ENCODE measurements at places on chromosomes 4 and X.

GRCh38 chr4:41009411-41009810, 204.9 kb downstream of the APBB2 start:
- DNase-seq = no peak

DNA sequence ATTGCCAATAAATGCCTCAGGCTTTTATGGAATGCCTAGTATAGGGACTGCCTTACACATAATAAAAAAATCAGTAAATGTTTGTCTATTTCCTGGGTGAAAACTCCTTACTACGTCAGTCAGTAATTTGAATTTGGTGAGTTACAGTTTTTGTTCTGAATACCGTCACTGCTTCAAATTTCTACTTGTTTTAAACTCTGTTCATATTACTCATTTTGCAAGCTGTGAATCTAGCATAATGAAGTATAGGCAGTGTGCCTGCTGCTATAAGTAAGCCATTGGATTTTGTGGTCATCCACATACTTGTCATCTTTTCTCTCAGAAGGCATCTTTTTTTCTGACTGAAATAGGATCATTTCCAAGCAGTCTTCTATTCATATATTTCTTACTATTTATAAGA, 43.1 kb downstream of the SYNPO2 start:
- no peak for DNase-seq

- DNase-seq = no peak
These were observed 271.5 kb downstream of the NR3C2 start for GRCh38 chr4:148170408-148171365.

DNA sequence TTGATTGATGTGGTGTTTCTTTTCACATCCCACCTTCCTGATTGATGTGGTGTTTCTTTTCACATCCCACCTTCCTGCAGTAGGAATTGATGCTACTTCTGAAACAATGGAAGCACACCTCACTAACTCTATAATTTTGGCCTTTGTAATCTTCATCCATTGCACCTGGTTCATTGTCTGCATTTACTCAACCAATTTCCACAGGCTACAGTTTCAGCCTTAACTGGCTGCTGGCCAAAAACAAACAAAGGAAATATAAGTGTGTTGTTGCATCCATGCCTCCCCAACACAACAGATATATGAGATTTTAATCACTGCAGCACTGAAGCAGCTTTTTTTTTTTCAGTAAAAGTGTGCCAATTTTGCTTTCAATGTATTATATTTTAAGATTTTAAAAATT, 867.6 kb upstream of the PCDH7 start:
- DNase-seq = no peak

DNA sequence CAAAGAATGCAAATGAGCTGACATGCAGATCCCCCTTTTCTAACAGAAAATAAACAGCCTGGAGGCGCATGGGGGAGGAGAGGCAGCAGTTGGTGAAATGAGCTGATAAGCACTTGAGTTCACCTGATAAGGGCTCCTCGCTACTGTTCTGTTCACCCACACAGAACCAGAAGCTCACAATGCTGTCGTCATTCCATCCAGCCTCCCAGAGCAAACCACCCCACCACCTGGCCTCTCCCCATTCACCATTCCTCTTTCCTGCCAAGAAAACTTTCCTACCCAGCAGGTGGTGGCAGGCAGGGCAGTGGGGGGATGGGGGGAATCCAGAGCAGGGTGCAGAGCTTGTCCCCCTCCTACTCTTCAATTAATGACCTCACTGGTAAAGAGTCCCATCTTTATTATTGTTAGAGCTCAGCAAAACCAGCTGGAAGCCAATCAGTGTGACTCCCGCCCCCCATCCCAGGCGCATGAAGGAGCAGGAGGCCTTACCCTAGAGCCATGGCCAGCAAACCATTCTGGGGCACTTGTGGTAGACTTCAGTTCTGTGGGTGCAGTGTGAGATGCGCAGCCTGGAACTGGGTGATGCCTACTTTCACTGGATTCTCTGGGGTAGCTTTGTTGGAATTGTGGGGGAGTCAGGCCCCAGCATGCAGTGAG, 350.3 kb downstream of the ZIC3 start:
- no peak for DNase-seq

- DNase-seq = no peak
These were observed 65.0 kb downstream of the COQ2 start for GRCh38 chr4:83219344-83220331.

DNA sequence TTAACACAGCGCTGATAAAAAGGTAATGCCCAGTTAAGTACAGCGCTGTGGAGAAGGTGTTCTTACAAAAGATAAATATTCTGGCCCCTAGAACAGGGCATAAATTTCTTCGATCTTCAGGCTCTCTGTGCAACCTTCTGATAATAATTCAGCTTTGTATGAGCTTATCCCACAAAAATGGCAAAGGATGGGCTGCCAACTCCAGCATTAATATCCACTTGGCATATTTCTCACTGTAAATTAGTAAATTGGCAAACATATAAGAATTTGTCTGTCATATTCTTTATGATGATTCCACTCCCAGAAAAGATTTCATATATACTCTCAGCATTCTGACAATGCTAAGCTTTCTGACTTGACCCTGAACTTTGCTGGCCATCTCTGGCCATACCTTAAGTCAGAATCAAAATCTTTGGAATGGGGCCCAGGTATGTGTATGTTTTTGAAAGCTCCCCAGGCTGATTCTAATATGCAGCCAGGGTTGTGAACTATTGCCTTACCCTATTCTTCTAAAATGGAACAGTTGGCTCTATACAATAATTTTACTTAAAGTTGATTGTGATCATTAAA, 134.8 kb downstream of the FRYL start:
- no peak for DNase-seq

GRCh38 chr4:153084980-153085630, 119.1 kb upstream of the TRIM2 start:
- DNase-seq = peak; percentile 84

DNA sequence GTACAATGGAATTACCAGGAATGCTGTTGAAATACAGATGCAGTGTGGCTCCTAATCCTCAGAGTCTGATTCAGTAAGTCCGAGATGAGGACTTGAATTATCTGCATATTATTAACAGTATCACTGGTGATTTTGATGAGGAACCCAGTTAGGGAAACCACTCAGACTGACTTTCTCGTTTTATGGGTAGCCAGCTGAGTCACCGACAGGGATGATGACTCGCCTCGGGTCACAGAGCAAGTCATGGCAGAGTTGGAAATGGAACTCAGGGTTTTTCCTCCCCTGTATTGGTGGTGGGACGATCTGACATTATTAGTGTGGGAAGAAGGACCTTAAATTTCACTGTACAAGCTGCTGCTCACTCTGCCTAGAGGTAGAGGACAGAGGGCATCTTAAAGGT, 51.3 kb downstream of the RTL9 start:
- no peak for DNase-seq

DNA sequence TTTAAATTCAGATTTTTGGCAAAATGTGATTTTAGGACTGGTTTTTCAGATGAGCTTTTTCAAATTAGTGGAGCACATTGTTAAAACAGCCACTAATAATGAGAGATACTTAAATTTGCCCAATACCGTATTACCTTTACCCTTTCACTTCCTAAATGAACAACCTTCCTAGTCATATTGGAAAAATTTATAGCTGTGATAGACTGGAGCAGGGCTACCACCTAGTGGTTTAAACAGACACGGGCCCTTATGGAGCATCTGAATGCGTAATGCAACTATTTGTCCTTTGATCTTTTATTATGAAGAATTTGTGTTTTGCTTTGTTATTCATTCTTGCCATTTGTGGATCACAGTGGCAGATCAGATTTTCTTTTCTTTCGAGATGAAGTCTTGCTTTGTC, 72.7 kb downstream of the KDM6A start:
- DNase-seq = no peak

DNA sequence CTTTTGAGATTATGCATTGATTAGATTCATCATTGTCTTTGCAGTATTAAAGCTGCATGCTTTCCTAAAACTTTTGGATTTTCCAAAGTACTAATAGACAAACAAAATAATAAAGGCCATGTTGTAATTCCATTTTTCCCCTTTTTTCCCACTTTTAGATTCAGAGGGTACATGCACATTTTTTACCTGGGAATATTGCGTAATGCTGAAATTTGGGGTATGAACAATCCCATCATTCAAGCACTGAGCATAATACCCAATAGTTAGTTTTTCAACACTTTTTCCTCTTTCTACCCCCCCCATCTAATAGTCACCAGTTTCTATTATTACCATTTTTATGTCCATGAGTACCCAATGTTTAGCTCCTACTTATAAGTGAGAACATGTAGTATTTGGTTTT, 1863.6 kb downstream of the STIM2 start:
- no peak for DNase-seq

DNA sequence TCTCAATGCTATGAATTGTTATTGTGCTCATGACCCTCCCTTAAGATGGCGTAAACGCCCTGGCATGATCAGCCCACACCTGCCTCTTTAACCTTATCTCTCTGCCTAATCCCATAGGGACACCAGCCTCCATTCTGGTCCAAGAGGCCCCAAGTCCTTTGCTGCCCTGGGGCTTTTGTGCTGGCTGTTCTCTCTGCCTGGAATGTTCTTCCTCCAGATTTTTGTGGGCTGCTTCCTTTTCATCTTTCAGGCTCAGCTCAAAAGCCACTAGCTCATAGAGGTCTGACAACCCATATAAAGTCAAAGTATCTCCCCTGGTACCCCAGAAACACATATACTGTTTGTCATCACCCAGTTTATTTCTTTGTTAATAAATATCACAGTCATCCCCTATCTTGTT, 42.4 kb downstream of the APLN start:
- no peak for DNase-seq

- DNase-seq = no peak
These were observed 101.2 kb downstream of the SMIM20 start for GRCh38 chr4:26015133-26015651.

GRCh38 chr4:120855307-120856001, 67.1 kb downstream of the PRDM5 start:
- DNase-seq = no peak

GRCh38 chr4:109554971-109555370, 5.1 kb upstream of the MCUB start:
- no peak for DNase-seq

DNA sequence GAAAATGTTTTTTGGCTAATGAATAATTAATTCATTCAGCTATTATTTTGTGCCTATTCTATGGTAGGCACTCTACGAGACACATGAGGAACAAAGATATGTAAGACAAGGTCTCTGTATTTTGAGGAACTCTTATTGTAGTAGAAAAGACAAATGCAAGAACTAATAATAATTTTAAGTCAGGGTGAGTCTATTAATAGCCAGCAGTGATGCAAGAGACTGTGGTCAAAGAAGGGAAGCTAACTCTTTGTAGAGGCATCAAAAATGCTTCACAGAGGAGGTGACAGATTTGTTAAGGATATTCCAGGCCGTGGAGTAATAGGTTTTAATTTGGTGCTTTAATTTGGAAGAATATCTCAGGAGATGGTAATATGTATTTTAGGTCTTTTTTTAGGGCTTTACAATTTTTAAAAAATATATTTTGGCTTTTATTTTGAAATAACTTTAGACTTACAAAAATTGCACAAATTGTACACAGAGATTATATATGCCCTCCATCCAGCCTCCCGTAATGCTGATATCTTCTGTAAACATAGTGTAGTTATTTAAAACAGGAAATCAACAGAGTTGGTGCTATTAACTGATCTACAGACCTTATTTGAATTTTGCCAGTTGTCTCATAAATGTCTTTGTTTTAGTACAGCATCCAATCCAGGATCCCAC, 48.1 kb downstream of the DCLK2 start:
- no peak for DNase-seq

- DNase-seq = no peak
These were observed 98.6 kb upstream of the ATXN3L start for GRCh38 chrX:13418126-13419097.

DNA sequence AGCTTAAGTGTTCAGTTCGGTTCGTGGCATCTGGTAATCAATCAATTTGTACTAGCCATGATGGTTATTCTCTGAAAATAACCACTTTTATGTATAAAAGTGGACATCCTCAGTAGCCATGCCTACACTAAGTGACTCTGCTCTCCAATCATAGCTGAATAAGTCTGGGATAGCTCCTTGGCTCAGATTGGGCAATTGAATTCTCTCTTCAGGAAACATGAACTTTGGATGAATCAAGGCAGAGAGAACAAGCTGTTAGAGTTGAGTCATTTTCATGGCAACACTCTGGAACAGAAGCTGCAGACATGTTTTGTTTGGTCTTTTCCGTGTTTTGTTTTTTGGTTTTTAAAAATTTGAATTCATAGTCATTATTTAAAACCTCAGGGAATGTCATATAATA, 66.8 kb upstream of the TMEM164 start:
- no peak for DNase-seq

DNA sequence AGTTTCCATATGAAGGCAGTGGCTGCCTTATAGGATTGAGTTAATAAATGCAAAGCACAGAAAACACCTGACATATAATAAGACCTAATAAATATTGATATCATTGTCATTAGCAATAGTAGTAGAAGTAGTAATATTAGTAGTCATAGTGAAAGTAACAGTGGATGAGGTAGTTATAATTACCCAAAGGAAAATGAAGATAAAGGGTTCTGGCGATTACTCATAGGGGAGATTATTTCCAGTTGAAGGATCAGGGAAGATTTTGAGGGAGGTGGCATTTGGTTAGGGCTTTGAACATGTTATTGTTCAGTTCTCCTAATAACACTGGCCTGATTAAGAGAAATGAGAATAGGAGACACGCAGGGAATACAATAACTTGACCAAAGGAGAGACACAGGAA, 131.9 kb upstream of the GPRIN3 start:
- DNase-seq = no peak

- no peak for DNase-seq
These were observed 55.2 kb downstream of the TACR3 start for GRCh38 chr4:103664436-103665075.

DNA sequence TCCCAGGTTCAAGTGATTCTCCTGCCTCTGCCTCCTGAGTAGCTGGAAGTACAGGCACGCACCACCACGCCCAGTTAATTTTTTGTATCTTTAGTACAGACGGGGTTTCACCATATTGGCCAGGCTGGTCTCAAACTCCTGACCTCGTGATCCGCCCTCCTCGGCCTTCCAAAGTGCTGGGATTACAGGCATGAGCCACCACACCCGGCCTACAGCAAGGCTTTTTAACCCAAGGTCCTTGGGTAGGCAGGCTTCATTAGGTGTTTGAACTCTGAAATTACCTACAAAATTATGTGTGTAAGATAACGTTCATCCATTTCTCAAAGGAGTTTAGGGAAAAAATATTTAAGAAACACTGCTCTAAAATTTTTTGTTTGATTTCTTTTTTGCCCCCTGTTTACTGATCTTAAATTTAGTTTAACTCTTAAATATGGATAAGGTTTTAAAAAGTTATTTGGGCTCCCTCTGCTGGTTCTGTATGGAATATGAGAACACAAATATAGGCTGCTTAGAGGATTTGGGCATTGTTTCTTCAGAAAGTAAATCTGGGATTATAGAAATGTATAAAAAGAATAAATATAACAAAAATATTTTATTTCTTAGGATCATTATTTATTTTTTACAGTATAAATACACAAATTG, 92.8 kb downstream of the CBR4 start:
- DNase-seq = no peak

Measured in omental fat pad (tissue), 4 donors.